ENCODE measurements at places on chromosomes 1 and 21. TPM values are rescaled to one million over a fixed set of nuclear protein-coding genes. Genes with fewer than 3 reads are reported as not detected.

Gene LIN28A
- total RNA-seq, result not detected

Gene FCRL5
- not detected for total RNA-seq

Gene NCDN
- 44.0 TPM for total RNA-seq

Gene ARF1
- total RNA-seq, result 373 TPM

Gene TBX19
- 0.80 TPM for total RNA-seq

Gene FBLIM1
- total RNA-seq, result not detected

Gene DCDC2B
- 0.21 TPM for total RNA-seq
